Stimulated activated CD4-positive, alpha-beta T cell treated with anti-CD3 and anti-CD28 coated beads, Interleukin-12 subunit alpha, Interleukin-12 subunit beta, amount 100 ng/mL, for 24 hours (primary cell): ENCODE measurements at places on chromosomes 6 and 20.

GRCh38 chr6:41723530-41724227 is 11.7 kb downstream of the TFEB start:
- DNase-seq, result no peak

DNA sequence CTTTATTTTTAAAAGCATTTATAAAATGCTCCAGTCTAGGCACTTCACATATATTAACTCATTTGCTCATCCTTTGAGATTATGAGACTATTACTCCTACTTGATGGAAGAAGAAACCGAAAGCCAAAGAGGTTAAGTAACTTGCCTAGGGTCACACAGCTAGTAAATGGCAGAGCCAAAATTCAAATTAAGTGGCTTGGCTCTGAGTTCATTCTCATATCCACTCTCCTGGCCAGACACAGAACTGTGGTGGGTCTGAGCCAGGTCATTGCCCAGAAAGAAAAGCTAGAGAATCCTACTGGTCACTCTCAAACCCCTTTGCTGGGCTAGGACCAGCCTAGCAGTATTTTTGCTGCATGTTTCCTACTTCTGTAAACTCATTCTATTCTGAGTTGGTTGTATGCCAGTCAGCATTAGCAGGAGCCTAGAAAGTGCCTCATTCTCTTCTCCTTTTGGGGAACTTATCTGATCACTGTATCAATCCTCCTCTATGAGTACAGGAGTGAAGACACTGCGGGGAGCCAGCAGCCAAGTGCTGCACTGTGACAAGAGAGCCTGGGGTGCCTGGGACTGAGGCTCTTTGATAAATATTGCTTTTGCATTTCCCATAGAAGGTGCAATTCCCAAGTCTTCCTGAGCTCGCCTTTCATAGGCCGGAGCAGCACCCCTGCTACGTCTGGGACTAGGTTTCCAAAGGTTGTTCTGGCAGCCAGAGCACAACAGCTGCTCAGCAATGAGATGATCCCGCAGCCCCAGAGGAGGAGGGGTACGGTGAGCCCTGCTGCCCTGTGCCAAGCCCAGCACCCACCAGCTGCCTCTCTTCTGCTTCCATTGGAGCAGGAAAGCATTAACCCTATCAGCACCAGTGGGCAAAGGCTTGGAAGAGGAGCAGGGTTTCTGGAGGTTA is 728.3 kb downstream of the MAFB start:
- no peak for DNase-seq

- no peak for DNase-seq
Measured at GRCh38 chr6:151553416-151554165, 59.8 kb downstream of the CCDC170 start.

GRCh38 chr6:119643876-119644275 is 294.3 kb upstream of the MAN1A1 start:
- DNase-seq, result no peak

DNA sequence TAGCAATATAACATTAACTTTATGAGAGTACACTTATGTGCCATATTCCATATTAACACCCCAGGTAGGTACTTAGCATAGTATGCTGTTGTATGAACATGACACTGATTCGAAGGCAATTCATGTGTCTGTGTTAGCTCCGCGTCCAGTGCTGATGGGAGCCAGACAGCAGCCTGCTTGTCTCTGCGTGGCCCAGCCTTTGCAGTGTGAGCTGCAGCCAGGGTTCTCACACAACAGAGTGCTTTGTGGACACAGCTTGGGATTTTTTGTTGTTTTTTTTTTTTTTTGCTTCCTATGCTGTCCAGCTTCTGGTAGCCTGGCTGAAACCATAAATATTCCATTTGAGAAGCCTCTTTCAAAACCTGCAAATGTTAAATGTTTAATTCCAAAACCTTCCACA is 350.9 kb downstream of the SMOC2 start:
- no peak for DNase-seq

DNA sequence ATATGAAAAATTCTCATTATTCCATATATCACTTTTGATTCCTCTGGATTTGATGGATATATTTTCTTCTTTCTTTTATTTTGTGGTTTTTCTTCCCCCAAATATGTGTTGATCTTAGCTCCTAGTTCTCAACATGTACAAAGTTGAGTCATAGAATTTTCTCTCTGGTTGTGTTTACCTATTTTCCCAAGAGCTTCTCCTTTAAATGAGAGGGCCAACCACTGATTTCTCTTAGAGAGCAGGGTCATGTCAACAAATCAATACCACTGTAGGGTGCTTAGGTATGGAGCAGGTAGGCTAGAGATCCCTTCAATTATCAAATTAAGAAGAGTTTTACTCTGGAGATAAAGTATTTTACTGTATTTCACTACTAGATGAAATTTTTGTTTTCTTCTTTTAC is 145.7 kb downstream of the BMP5 start:
- no peak for DNase-seq

GRCh38 chr6:24719125-24719971 is at the start of gene C6orf62:
C6orf62 (minus strand) TSS chr6:24719154; CDS start chr6:24718668, 486 bp downstream.
- peak; percentile 39 for DNase-seq

DNA sequence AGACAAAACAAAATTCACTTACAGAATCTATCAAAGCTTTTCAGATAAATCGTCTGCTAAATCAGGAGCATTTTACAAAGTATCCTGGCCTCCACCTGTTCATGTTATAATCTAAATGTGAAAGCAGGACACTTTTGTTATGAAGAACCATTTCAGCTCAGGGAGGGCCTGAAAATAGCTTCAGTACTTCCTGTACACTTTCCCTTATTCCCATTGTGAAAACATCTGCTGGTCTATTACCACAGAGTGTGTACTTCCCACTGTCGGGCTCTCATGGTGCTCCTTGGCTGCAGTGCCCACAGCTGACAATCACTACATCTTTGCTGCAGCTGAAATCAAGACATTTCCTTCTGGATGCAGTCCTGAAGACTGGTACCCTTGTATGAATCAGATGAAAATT is 128.1 kb downstream of the OPRM1 start:
- no peak for DNase-seq

DNA sequence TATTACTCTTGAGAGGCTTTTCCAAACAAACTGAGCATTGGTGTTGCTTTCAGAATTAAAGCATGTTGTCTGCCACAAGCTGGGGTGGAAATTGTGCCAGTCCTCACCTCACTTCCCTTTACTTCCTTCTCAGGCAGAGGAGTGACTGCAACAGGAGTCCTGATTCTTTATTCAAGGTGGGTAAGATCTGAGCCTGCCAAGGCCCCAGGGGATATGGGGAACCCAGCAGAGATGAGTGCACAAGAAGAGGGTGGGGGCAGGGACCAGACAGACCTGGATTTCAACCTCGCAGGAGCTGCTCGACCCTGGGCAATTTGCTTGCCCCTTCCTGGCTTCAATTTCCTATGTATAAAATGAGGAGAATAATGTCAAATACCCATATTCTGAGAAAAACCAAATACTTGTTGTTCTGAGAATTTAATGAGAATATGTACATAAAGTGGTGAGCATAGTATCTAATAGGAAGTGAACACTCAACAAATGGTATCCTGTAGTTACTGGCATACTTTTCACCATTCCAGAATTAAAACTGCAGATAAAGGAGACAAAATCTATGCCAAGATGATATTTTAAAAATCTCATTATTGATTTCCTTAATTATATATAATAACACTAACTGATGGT is 17.8 kb downstream of the MAN1A1 start:
- no peak for DNase-seq

GRCh38 chr6:78243519-78243918 is 590.7 kb downstream of the MEI4 start:
- DNase-seq, result no peak

- DNase-seq, result no peak
Measured at GRCh38 chr6:3797231-3798054, 45.9 kb upstream of the PXDC1 start.

GRCh38 chr6:139940741-139941729 is 566.6 kb upstream of the CITED2 start:
- DNase-seq, result no peak

DNA sequence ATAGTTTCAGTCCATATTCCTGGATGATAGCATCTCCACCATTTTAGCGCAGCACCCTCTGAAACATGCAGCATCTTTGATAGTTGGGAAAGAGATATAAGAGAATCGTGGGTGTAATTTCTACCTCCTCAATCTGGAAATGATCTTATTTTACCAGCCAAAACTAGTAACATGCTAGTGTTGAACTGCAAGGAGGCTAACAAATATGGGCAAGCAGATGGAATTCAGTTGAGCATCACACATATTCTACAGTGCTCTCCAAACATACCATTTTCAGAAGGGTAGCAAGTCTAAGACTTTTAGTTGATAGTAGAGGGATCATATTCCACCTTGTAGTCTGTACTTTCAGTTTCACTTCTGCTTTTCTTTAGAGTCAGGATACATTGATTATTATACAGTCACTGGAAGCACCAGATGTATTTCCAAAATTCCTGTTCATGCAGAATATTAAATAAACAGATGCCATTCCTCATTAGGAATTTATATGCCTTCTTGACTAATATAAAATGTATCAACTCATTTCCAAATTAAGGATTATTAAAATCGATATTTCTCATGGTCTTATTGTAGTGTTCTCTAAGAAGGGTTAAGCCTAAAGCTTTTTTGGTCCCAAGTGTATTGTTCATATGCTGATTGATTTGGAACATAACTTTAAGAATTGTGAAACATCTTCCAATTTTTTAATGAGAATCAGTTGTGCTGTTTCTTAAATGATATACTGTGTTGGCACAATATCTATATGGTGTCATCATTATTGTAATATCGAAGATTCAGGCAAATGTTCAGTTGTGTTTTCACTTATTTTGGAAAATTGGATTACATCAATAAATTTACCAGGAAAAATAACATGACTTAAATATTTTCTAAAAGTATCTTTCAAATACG is 362.0 kb downstream of the CENPW start:
- no peak for DNase-seq

GRCh38 chr6:125445054-125445453 is 143.3 kb upstream of the HDDC2 start:
- no peak for DNase-seq

DNA sequence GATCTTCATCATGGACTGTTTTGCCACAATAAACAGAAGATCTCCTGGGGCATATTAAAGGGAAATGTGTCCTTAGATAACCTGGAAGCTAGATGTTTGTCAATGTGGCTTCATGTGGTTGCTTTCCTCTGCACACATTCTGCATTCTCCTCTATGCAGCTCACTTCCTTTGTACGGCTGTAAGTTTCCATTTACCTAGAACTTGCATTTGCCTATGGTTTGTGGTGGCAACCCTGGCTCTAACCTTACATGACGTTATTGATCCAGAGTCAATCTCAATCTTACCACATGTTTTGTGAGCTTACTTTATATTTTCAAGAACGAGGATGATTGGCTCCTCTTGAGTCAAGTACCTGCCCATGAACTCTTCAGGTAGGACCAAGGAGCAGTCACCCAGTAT is 863.1 kb downstream of the MAFB start:
- DNase-seq, result no peak

- no peak for DNase-seq
Measured at GRCh38 chr20:56463428-56463827, 5.0 kb upstream of the RTF2 start.

DNA sequence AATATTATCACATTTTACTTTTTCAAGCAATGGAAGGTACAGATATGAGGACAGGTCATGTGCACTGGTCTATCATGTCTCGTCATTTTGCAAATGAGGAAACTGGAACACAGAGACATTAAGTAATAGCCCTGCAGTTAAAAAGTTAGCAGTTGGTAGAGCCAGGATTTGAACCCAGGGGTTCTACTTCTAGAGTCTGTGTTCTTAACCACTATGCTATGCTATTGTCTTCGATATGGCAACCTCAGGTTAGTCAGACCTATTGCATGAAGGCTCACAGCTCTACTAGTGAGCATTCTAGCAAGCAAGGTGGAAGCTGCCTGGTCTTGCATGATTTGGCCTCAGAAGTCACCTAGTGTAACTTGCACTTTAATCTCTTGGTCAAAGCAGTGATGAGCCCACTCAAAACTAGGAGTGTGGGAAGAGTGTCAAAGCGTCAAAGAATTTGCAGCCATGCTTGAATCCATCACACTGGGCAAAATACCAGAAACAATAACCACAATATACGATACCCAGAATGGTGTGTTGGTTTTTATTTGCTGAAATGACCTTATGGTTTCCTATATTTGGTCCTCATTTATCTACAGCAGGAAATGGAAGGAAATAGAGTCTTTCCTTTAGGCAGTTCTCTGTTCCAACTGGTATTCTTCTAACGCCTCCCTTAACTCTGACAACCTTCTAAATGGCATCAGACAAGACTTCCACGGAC is 20.4 kb upstream of the BMP2 start:
- no peak for DNase-seq

DNA sequence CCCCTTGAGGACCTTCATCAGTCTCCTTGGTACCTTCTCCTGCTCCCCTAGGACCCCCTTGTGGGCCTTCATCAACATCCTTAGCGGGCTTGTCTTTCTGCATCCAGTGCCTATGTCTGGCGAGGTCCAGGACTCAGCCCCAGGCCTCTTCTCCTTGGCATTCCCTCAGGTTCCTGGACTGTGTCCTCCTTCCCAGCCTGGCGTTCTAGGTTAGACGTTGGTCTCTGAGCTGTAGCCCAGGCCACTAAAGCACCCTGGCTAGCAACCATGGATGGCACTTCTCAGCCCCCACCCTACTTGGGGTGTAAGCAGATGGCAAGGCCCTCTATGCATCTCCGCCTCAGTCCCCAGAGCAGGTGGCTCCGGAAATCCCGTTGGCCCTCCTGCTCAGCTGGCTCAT is 51.5 kb upstream of the NNAT start:
- DNase-seq, result no peak

GRCh38 chr6:168136622-168137021 is 57.6 kb upstream of the FRMD1 start:
- DNase-seq, result no peak

GRCh38 chr6:30542915-30543314 is 13.4 kb downstream of the GNL1 start:
- DNase-seq, result no peak

- no peak for DNase-seq
Measured at GRCh38 chr20:59825944-59826759, 107.3 kb downstream of the SYCP2 start.

DNA sequence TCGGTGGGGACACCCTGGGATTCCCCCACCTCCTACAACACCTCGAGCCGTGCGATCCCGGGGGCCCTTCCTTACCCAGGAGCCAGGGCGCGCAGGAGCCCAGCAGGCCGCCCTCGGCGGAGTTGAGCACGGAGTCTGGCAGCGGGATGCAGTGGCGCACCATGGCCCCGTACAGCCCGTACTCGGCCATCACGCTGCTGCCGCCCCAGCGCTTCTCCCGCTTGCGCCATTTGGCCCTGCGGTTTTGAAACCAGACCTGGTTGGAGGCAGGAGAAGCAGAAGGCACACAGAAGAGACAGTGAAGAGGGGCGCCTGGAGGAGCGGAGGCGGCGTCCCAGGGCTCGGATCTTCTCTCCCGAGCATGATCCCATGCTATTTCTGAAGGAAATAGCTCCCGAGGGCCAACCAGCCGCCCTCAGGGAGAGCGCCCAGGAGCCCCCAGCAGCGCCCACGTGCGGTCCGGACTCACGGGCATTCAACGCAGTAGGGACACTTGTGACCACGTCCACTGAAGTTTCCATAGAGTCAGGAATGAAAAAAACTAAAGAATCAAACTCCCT is 4.3 kb downstream of the VSX1 start:
- no peak for DNase-seq
